WTC11 (cell line): ENCODE measurements at places on chromosomes 13 and 19. TPM values are rescaled to one million over a fixed set of nuclear protein-coding genes. Genes with fewer than 3 reads are reported as not detected.

- no peak for DNase-seq
Measured at GRCh38 chr13:110536006-110536693, 25.4 kb downstream of the RAB20 start.

TMEM145 gene
- total RNA-seq = 6.9 to 7.1 TPM (median 7.0 TPM) in 3 replicates

CILP2 gene
- 7.9 to 10.6 TPM (median 10.1 TPM) in 3 replicates for total RNA-seq

- DNase-seq = no peak
Measured at GRCh38 chr19:8458380-8458779, 13.6 kb downstream of the HNRNPM start.

- no peak for DNase-seq
Measured at GRCh38 chr19:49863935-49864320, 3.4 kb downstream of the PNKP start.

DNA sequence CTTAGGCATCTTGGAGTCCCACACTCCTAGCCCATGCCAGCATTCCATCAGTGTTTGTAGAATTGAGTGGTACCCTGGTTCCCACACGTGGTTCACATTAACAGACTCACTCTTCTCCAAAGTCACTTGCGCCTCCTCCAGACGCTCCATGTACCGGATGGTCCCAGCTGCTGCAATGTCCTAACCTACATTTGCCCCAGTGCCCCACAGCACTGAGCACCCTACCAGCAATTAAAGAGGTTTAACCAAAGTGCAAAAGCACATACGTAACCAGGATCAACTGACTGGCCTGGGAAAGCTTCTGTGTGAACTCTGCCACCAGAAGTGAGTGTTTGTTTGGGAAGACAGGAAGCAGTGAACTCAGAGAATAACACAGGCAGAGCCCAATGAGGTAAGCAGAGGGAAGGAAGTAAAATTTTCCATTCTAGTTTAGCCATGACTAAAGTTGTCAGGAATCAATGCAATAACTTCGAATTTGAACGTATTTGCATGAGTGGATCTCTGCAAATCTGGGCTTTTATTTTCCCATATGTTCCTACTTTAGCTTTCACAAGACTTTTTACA lies 7.3 kb upstream of the MEDAG start:
- DNase-seq = no peak

DNA sequence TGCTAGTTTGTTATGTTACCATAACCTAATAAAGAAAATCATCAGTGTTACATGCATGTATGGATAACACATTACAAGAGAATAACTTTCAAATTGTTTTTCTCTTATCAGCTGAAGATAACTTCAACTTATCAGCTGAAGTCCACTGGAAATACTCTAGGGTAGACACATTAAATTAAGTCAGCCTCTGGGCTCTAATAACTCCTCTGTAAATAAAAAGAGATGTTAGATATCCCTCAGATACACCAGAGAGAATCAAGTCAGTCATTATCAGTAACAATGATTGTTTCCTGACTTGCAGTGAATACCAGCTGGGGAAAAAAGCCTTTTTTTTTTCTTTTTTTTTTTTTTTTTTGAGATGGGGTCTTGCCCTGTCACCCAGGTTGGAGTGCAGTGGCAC lies 1.6 kb upstream of the KBTBD7 start:
- DNase-seq = no peak

DNA sequence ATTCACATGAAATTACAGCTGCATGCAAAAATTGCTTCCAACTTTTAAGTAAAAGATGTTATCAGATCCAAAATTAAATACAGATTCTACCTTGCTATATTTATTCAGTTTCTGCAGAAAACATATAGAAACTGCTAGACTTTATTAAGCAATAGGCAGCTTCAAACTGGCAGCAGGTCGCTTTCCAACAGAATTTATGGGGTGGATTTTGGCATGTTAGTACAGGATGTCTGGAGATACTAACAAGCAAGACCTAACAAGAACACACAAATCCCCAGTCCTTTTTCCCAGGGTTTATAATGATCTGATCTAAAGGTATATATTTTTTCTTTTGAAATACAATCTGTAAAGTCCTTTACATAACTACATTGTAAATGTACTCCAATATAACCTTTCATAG lies 27.5 kb downstream of the TBC1D4 start:
- DNase-seq = no peak

DNA sequence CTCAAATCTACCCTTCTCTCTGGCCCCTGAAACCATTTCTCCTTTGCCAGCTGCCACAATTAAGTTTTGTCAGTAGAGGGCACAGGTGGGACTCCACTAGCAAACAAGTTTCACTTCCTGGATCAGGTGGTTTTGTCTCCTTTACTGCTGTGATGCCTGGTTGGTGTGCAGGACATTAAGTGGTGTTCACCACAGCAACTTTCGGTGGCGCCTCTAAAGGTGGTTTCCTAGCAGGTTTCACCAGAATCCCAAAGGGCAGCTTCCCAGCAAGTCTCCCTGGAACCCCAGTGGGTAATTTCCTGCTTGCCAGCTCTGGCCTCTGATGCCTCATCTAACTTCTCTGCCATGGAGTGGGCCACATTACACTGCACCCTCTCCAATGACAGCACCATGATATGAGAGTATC lies 16.6 kb downstream of the MED4 start:
- no peak for DNase-seq

ATP7B gene
- 10.2 to 11.8 TPM (median 11.6 TPM) in 3 replicates for total RNA-seq

GRCh38 chr19:48618278-48618915 lies 581 bp downstream of the RPL18 start:
- DNase-seq = no peak

DNA sequence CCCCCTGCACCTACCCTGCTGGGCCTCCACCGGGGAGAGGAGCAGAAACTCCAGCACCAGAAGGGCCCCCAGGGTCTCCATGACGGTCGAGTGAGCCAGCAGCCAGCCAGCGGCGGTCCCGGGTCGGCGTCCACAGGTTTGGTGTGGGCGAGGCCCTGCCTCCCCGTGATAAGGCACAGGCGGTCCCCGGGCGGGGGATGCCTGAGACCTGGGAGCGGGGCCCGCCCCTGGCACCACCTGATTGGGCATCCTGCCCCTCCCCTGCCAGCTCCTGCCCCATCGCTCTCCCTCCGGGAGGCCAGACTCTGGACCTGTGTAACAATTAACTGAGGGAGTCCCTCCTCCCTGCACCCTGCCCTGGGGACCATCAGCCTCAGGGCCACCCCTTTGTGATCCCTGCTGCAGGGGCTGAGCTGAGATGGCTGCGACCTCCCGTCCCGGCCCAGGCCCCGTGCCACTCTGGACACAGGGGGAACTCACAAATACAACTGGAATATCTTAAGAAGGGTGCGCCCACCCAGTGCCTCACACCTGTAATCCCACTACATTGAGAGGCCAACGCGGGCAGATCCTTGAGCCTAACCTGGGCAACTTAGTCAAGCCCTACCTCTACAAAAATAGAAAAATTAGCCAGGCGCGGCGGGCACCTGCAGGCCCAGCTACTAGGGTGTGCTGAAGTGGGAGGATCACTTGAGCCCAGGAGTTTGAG lies at the start of gene SMIM24:
TSS of gene SMIM24 (minus strand) at position 143 of the 709 bp plus-strand sequence. CDS start at position 81, 62 bp downstream.
- DNase-seq = no peak

ZNF763 gene
- 2.4 to 3.1 TPM (median 2.9 TPM) in 3 replicates for total RNA-seq

GRCh38 chr13:63435667-63436324 lies 2020.1 kb upstream of the PCDH20 start:
- DNase-seq = no peak

GRCh38 chr13:20171364-20171763 lies 10.5 kb upstream of the GJA3 start:
- DNase-seq = no peak

GRCh38 chr19:42148266-42148665 lies 16.0 kb upstream of the POU2F2 start:
- no peak for DNase-seq

DNA sequence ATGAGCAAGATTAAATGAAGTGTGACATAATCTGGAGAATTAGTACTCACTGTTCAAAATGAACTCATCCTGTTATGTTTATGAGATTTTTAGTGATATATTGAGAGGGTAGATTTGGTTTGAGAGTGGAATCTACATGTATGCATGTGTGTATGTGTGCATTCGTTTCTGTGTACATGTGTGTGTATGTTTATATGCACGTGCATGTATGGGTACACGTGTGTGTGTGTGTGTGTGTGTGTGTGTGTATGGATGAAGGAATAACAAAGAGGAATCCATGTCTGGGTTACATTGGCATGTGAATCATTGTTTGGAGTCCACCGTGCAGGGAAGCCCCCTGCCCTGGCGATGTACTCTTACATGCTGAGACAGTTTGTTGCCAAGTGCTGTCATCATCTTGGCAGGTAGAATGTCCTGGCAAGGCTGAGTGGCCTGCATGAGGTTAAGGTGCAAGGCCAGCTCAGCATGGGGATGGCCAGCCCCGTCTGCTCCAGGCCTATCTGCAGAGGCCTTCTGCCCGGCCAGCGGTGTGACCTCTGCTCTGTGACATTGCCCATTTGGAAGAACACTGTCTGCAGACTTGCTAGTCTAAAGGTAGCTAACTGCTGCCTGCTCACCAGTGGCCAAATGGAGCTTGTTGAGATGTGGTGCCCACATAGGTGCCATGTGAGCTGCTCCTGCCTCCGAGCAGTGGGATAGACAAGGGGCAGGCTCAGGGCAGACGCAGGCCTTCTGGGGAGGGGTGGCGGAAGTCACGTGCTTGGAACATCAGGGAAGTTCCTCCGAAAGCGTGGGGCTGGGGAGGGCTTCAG lies 222.3 kb downstream of the TEX29 start:
- DNase-seq = no peak
